Caki2 (cell line): ENCODE measurements at places on chromosomes 1 and 21.

DNA sequence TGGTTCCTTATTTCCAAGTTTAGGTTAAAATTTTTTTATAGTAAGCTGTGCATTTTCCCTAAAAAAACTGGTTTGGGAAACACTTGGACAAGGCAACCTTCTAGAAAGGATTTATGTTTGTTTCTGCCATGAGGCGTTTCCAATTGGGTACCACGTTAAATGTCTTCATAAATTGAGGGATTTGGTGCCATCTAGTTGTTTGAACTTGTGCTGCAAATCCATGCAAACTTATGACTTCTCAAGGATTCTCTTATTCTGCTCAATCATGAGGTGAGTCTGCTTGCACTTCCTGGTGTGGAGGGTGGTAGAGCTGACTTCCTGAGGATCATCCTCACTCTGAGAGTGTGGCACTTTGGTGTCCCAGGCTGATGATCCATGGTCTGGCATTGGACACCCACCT lies 123.3 kb downstream of the PCNX2 start:
- peak; percentile 11 for DNase-seq

DNA sequence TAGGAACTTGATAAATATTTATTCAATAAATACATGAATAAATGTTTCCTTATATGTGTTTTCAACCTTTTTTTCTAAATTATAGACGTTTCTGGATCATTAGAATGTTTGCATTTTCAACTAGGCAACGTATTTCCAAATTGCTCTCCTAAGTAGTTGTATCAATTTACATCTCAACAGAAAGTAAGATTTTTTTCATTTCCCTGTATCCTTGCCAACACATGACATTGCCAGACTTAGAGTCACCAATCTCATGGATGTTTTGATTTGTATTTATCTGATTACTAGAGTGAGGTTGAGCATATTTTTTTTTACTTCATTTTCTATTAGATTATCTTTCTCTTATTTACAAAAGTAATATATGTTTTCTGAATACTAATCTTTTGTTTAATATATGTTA lies 22.2 kb upstream of the SMG7 start:
- DNase-seq = no peak

DNA sequence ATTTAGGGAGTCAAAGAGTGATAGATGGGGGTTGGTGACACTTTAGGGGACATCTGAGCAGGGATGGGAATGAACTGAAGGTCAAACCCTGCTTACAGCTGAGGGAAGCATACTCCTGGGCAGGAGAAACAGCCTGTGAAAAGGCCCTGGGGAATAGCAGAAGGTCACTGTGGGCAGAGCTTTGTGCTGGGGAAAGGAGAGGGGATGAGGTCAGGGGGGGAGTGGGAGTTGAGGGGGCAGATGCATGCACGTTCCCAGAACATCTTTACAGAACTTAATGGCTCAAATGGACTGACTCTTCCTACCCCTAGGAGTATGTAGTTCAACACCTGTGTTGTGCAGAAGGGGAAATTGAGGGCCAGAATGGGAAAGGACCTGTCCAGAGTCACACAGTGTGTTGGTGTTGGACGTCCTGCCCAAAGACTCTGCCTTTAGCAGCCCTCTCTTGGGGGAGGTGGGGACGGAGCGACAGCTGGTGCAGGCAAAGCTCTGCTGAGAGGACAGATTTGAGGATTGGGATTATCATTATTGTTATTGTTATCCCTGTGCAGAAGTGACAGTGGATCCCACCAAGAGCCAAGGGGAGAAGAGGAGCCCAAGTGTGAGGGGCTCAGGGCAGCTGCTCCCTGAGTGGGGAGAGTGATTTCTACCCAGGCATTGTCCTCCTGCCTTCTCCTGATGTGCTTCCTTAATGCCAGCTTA lies 116.5 kb downstream of the PTPRU start:
- DNase-seq = no peak

- peak; percentile 42 for DNase-seq
Observed at GRCh38 chr1:183227422-183228346, 41.6 kb downstream of the LAMC2 start.

- no peak for DNase-seq
Observed at GRCh38 chr1:167518331-167518700, at the start of gene CD247. CD247 (minus strand) TSS chr1:167518529; CDS start chr1:167518465, 64 bp downstream.

GRCh38 chr1:101221945-101222429 lies 14.8 kb upstream of the S1PR1 start:
- no peak for DNase-seq

GRCh38 chr1:20949871-20950590 lies 162.9 kb upstream of the HP1BP3 start:
- DNase-seq = no peak

GRCh38 chr1:49995734-49996133 lies 28.0 kb downstream of the AGBL4 start:
- no peak for DNase-seq

GRCh38 chr1:41424581-41425118 lies 59.8 kb downstream of the EDN2 start:
- no peak for DNase-seq

DNA sequence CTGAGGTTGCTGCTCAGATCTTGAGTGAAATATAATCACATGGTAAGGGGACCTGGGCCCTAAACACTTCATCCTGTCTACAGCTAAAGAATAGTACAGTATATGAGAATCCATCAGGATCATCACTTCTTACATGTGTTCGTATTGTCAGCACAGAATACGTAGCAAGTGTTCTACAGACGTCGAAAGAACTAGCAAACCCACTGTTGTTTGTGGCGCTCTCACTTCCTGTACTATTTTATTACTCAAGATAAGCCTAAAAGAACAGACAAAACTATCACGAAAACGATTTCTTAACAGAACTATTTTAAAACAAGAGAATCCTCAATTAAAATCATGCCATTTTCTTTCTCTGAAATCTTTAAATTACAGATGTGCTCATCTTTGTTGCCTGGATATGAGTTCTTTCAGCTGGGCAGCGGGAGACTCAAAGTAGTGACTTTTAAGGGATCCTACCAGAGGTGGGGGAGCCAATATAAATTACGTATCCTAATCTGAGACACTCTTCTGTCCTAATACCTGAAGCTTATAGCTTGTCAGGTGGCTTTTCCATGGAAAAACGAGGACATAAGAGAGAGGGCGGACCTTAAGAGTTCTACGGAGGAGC lies 724 bp downstream of the ST7L start:
- peak; percentile 19 for DNase-seq

DNA sequence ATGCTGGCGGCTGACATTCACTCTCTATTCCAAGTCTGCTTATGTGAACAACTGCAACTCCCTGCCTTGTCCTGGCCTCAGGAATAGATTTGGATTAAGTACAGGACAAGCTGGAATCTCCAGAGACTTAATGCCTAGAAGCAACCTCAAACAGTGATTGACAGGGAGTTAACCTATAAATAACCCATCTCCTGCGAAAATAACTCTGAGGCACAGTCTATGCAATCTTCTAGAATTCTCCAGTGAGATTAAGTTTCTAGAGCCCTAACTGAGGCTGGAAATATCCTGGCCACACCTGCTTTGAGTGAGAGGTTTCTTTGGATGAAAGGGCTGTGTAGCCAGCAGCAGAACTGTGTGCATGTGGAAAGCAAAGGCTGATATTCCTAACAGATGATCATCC lies 25.3 kb upstream of the ATP1A1 start:
- DNase-seq = no peak

DNA sequence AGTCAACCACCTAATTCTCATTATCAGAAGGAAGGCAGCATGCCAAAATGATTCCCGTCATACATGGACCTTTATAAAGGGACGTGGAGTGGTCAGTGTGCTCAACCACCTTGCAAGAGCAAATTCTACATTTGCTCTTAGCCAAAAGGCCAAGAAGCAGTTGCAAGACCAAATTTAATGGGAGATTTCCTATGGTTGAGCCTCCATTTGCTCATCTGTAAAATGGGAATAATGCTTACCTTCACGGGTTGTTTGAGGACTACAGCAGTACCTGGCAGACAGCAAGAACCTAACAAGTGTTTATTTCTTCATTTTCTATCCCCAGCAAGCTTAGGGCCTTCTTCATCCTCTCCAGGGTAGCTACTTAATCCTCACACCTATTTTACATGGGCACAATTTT lies 17.4 kb upstream of the PADI4 start:
- DNase-seq = no peak

GRCh38 chr1:75136921-75137641 lies 2.9 kb downstream of the LHX8 start:
- DNase-seq = no peak

DNA sequence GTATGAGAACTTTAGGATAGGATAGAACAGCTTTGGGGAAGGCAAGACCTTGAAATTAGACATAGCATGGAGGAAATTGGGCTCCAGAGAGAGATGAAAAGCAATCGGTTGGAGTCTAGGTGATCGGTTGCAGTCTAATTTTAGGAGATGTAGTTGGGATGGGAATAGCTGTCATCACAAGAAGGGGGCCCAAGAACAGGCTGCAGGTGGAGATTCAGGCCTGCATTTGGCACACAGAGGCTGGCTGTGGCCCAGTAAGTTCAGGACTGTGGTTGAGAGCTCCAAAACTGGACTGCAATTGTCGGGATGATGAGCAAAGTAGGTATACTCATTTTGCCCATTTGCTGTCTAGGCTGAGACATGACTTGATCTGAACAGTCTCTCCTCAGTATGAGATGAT lies 301.3 kb upstream of the B3GALT2 start:
- no peak for DNase-seq

DNA sequence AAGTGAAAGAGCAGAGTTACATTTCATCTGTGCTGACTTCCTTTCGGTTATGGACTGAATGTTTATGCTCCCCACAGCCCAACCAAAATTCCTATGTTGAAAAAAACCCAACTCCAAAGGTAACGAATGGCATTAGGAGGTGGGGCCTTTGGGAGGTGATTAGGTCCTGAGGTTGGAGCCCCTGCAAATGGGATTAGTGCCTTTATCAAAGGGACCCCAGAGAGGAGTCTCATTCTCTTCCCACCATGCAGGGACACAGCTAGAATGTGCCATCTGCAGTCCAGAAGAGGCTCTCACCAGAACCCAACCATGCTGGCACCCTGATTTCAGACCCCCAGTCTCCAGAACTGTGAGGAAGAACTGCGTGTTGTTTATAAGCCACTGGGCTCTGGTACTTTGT lies 199.3 kb downstream of the TOMM20 start:
- DNase-seq = no peak

DNA sequence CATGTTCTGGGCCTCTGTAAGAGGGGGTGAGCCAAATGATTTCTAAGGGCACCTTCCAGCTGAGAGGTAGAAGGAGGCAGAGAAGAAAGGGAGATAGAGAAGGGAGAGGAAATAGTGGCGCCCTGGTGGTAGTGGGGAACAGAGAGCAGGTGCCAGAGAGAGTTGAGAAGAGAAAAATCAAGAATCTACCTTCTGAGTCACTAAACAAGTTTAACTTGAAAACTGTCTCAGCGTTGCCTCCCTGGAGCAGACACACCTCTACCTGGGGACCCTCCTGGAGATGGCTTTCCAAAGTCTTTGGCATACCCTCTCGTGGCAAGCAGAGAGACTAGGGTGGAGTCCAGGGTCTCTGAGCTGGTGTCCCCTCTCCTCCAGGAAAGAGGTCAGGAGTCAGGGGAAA lies 1.1 kb upstream of the SLC45A3 start:
- DNase-seq = no peak

- no peak for DNase-seq
Observed at GRCh38 chr1:215156232-215156631, 73.7 kb downstream of the KCNK2 start.

GRCh38 chr1:220872296-220872695 lies 6.9 kb upstream of the HLX start:
- DNase-seq = peak; percentile 62

DNA sequence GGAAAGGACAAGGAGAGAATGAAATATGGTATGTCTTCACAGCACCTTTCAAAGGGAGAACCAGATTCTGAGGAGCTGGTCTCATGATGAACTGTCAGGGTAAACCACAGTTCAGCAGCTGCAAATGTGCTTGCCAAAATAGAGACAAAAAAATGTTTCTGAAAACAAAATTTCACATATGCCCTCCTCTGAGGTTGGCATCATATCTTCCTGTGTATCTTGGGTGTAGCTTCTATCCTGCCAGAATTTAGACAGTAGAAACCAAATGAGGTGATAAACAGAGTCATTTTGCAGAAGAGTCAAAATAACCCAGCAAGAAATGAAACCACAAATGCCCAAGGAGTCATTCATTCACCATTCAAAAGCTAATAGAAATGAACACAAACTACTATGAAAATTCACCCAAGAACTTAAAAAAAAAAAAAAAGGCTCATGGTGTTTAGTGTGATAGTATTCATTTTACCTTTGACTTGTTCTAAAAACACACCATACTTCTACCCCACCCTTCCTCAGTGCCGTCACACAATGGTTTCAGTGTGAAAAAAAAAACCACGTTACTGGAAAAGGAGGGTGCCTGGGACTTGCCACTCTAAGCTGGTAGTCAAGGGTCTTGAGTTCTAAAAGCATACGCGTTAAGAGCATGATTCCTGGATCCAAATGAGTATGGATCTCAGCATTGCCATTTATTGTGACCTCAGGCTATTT lies 18.5 kb downstream of the SELL start:
- no peak for DNase-seq

DNA sequence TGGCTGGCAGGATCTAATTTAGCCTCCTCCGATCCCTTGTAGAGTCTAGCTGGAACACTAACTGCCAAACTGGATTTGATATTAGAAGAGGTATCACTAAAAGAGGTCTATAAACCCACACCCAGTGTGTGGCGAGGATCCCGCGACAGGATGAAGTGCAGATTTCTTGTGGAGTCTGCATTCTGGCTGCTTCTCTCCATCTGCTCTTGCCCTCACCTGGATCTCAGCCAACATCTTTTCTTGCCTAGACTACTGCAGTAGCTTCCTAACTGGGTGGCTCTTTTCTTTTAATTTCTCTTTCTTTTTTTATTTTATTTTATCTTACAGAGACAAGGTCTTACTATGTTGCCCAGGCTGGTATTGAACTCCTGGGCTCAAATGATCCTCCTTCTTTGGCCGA lies 48.9 kb upstream of the CAPZB start:
- DNase-seq = no peak

DNA sequence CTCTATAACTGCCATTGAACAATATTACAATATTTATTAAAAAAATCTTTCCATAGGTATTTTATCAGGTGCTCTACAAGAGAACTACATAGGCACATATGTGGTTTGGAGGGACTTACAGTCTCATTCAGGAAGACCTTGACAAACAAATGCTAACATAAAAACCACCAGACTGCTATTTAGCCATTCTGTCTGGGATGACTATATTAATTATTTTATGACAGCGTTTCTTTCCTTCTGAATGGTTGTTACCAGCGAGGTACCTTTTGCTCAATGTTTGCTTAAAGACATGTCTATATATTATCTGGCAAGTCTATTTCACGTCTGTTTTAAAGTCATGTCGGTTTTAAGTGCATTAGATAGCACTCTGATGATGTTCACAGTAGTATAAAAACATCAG lies 69.7 kb downstream of the RUNX1 start:
- DNase-seq = no peak

DNA sequence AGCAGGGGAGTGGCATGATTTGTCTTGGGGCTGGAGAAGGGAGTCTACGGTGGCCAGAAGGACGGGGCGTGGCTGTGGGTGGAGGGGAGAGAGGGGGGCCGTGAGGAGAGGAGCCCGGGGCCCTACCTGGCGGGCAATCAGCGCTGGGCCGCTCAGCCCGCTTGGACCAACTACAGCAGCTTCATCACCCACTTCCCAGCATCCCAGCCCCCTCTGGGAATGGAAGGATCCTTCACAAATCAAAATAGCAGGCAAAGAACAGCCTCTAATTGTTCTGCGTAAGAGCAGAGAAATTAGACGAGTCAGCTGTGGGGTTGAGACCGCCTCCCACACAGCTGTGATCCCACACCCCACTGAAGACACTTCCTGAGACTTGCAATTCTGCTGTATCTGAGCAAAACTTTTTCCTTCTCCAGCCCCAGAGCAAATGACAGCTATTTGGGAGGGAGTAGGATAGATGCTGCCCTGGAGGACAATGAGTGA lies 43.5 kb downstream of the OPRD1 start:
- no peak for DNase-seq
